ENCODE measurements at places on chromosomes 7 and 10.

- DNase-seq = no peak
Measured at GRCh38 chr10:52319926-52320325, 5.8 kb downstream of the DKK1 start.

DNA sequence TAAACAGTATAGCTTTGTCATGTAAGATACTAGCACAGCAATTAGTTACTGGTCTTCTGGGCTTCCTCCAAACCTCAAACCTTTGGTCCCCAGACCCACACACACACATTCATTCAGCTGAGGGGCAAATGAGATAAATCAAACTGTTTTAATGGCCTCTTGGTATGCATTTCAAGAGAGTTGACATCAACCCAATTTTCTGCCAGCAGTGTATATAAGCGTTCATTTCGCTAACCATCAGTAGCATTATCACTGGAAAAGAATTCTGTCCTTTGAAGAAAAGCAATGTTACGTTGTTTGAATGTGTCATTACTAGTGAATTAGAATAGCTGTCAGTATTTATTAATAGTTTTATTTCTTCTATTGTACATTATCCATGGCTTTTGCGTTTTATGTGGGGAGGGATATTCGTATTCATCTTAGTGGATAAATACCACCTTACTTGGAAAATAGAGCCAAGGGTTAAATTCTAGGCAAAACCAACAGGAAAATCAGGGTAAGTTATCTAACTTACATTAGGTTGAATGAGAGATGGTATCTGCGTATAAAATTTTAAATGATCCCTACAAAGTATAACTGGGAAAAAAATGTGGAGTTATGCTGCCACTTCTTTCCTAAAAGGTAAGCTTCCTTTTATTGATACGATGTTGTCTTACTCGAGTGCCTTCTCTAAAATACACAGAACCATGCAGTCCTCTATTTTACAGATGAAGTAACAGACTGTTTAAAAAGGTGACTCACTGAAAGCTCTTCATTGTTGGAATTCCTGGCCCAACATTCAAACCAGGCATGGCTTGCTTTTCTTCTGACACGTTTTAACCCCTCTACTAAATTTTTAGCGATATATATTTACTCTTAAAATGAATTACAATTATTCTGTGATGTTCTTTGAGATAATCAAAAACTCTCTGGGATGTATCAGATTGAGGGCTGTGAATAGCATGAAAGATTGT lies 2.0 kb upstream of the ZMYND11 start:
- DNase-seq = no peak

DNA sequence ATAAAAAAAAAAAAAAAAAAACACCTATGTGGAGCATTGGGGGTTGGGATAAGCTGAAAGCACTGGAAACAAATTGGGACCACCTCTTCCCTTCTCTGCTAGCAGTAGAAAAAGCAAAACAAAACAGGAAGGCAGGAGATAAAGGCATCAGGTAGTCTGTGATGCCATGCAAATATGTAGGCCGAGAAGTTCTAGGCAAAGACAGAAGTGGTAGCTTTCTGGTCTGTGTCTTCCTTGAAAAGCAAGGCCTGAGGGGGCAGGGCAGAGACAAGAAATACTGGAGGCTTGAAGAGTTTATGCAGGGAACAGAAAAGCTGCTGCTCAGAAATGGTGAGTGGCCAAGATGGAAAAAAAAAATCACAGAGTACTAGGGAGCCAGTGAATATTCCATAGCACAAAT lies 111.1 kb downstream of the ELMO1 start:
- no peak for DNase-seq

- DNase-seq = no peak
Measured at GRCh38 chr10:78542141-78542489, 508.5 kb downstream of the RPS24 start.

Data from CMK (cell line).